ENCODE measurements at places on chromosomes 1 and 21.

DNA sequence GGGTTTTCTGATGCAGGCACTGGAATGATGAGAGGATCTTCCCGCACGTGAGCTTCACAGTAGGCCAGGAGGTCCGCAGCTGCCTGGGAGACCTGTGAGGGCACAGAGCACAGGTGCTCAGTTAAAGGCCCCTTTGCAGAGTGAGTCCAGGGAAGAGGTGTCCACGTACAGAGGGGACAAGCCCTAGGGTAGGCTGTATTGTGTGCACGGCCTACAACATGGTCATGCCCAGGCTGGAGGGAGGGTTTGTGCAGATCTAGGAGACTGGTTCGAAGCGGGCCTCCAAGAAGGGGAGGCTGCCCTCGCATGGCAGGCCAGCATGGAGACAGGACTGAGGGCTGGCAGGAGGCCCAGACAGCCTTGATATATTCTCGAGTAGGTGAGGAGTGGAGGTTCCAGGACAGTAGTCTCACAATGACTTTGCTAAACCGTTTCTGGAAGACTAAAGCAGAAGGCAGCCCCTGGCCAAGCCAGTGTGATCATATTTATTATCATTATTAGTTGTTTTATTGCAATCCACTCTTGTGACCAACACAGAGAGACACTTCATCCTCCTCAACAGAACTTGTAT lies 48.0 kb upstream of the B3GALNT2 start:
- no peak for DNase-seq

GRCh38 chr1:117605164-117605773 lies 579 bp upstream of the TENT5C start:
- DNase-seq = no peak

GRCh38 chr1:26070296-26070962 lies 3.0 kb upstream of the TRIM63 start:
- no peak for DNase-seq

DNA sequence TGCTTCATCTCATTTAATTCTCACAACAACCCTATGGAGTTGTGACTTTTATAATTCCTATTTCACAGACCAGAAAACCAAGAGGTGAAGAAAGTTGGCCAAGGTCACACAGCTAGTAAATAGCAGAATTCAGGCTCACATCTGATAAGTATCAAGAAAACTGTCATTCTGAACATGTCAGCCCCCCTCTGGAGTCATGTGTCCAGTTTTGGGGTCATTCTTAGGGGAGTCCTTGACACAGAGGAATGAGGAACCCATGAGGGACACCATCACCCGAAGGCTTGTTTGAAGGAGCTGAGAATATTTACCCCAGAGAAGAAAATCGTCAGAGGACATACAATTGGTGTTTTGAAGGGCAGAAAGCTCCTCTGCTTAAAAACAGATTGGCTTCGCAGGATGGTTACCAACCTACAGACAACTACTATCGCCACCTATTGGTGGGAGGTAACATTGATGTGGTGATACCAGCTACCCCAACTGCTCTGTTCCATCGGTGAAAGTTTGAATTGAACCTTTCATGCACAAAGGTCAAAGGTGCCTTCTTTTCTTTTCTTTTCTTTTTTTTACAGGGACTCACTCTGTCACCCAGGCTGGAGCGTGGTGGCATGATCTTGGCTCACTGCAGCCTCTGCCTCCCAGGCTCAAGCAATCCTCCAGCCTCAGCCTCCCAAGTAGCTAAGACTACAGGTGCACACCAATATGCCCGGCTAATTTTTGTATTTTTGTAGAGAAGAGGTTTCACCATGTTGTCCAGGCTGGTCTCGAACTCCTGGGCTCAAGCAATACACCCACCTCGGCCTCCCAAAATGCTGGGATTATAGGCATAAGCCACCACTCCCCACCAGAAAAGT lies 31.3 kb downstream of the NCMAP start:
- DNase-seq = peak; percentile 34

GRCh38 chr1:117674521-117675400 lies 68.9 kb downstream of the TENT5C start:
- DNase-seq = peak; percentile 65

GRCh38 chr1:167345386-167345733 lies 124.7 kb downstream of the POU2F1 start:
- DNase-seq = no peak

DNA sequence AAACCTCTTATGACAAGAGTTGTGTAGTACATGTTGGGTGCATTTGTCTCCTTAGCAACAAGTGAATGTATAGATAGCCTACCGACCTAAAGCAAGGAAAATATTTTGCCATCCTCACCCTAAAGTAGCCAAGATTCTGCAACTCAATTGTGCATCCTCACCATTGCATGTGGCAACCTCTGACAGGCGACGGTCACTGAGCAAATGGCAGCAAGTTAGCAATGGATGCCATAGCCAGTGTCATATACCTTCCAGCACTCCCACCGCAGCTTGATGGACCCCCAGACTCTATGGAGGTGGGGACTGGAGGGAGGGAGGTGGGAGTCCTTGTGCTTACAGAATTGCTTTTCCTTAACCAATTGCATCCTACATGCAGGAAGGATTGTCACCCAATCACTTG lies 17.0 kb downstream of the PROX1 start:
- DNase-seq = no peak

- DNase-seq = peak; percentile 60
Observed at GRCh38 chr1:34786521-34787325, 5.7 kb downstream of the GJB3 start.

DNA sequence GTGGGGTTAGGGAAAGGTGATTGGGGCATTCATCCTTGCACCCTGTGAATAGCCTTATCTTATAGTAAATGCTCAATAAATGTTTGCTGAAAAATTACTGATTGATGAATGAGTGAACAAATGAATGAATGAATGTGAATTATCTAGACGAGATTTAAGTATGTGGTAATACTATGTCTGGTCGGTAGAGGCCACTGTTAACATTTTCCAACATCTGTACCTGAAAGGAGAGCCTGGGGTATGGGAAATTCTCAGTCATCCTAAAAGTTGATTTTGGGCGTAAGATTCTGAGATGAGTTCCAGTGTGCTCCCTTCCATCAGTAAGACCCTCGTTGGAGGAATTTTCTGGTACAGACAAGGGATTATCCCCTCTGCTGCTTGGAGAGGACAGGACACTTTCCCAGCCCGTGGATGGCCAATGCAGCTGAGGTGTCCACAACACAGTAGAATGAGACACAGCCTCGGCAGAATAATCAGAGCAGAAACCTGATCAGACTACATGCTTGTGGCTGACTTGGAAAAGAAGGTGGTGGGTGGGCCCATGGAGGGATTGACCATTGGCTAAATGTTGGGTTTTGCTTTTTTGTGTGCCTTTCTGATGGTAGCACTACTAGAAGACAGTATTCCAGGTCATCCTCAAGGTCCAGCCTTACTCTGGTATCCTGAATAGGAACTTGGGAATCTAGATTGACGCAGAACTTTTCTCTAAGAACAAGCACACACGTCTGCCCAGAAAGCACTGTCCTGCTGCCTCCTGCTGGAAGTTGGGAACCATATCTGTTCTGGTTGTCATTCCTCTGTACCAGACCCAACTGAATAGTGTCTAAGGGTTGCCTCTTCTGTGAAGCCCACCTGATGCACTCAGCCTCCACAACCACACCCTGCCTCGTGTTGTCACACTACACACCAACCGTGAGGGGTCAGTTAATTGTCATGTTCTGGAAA lies 262.0 kb downstream of the TNR start:
- no peak for DNase-seq

DNA sequence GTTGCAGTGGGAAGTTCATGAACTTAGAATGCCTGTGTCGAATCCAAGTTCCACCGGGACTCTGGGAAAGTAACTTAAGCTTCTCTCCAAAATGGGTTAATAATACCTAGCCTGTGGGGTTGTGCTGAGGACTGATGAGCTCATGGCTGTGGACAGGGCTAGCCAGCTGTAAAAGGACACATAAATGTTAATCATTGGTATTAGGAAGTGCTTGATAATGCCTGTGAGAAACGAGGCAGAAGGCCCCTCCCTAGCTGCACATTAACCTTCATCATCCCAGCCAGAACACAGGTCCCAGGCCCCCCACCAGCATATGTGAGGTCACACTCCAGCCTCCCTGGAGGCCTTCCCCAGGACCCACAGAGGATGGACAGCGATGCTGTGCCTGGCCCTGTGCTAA lies 789 bp upstream of the GJB4 start:
- DNase-seq = no peak

DNA sequence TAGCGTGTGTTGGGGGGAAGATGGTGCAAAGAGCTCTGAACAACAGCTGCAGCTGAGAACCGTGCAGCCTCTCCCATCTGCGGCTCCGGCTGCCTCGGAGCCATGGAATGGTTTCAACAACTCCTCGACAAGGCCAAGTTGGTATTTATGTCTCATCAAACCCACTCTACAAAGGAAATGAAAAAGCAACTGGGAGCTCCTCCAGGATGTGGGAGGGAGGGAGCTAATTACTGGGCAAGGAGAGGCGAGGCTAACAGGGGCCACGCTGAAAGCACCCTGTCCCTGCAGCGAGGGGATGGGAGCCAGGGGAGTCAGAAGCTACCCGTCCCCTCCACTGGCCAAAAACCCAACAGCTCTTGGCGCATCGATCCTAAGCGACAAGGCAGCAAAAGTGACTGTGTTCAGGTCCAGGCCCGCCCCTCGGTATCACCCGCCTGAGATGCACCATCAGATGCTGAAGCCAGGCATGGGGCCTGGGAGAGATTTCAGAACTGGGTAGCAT lies 63.1 kb downstream of the ACOT7 start:
- no peak for DNase-seq

GRCh38 chr1:161973924-161974845 lies 49.5 kb downstream of the OLFML2B start:
- DNase-seq = no peak

DNA sequence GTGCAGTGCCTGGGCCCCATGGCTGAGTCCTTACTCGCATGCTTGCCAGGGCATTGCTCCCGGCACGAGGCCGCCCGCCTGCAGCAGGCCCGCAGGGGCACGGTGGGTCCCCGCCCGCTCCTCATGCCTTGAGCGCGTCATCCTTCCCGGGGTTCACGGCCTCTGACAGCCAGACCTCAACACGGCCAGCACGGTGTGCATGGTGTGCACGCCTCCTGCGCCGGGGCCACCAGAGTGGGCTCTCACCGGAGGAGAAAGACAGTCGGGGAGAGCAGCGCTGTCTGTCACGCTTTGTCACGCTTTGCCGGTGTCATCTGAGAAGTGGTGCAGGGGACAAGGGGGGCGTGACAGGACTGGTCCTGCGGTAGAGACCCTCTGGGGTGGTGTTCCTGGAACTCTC lies 11.9 kb upstream of the COL18A1 start:
- no peak for DNase-seq

DNA sequence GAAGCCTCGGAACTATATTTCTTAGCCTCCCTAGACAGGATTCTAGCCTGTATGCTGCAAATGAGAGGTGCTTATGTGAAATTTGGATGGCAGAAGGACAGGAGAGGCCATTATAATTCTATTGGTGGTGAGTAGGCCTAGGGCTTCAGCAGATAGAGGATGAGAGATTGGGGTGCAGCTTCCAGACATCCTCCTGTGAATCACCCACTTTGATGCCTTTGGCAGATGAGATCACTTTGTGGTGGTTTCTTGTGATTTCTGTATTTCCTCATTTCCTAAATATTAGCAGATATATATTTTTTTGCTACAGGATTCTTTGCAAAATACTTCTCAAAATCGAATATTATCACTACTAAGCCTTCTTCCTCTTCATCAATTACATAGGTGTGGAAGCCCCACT lies 37.3 kb downstream of the MFSD2A start:
- DNase-seq = no peak

GRCh38 chr1:94560333-94560732 lies 18.8 kb upstream of the F3 start:
- DNase-seq = no peak

DNA sequence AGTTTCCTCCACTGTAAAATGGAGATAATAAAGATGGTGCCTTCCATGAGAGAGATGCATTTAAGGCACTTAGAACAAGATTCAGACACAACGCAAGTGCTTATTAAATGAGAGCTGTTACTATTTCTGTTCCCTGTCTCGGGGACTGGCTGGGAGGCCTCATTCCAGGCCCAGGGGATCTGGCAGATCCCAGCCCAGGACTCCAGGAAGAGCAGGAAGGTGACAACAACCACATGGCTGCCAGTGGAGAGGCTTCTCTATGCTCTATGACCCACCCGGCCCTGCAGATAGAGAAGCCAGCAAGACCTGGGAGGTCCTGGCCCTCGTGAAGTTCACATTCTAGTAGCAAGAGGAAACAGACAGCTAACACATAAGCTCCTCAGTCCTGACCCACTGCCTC lies 175.5 kb downstream of the ACTL8 start:
- DNase-seq = no peak

GRCh38 chr1:158246650-158247049 lies 7.6 kb upstream of the CD1A start:
- DNase-seq = no peak

- no peak for DNase-seq
Observed at GRCh38 chr1:33384040-33384812, 46.7 kb downstream of the PHC2 start.

GRCh38 chr21:25691976-25692375 lies 42.7 kb downstream of the ATP5PF start:
- DNase-seq = no peak

GRCh38 chr1:104248385-104248784 lies 498.7 kb downstream of the AMY1C start:
- DNase-seq = no peak

GRCh38 chr1:111139324-111139955 lies 453 bp downstream of the DRAM2 start:
- DNase-seq = no peak

- DNase-seq = no peak
Observed at GRCh38 chr1:239483391-239483790, 97.0 kb downstream of the CHRM3 start.

DNA sequence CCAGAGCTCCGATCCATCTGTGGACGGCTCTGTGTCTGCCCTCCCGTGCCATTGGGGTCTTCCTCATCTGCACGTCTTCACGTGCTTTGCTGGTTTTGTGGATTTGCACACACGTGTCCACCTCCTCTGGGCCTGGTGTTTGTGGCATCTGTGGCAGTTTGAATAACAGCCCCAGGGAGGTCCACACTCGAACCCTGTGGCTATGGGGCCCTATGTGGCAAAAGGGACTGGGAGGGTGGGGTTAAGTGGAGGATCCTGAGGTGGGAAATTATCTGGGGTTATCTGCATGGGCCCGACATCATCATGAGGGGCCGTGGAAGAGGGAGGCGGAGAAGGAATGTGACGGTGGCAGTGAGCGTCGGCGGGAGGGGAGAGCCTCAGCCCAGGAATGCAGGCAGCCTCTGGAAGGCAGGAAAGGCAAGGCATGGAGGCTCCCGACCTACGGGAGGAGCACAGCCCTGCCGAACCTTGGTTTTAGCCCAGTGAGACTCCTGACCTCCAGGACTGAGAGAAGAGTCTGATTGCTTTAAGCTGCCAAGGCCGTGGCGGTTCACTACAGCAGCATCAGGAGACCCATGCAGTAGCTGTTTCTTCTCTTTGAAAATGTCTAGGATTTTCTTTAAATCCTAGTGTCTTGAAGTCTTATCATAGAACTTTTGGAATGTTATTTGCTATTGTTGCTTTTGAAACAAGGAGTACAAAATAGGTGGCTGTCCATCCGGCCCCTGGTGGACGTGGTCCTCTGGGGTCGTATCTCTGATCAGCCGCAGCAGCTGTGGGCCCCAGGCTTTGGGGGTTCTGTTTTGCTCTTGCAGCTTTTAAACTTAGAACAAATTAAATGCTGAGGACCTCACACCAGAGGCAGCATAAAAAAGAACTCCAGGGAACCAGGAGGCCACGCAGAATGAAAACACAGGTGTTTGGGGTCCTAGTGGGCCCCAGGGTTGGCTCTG lies 40.0 kb upstream of the LRRC3 start:
- peak; percentile 4 for DNase-seq
